ENCODE measurements at places on chromosomes 13 and 19. TPM values are rescaled to one million over a fixed set of nuclear protein-coding genes. Genes with fewer than 3 reads are reported as not detected.

GRCh38 chr19:10655457-10656312, 1.5 kb downstream of the ILF3 start:
- peak; percentile 46 for DNase-seq

- DNase-seq, result no peak
Measured at GRCh38 chr13:35881360-35881759, 249.8 kb downstream of the DCLK1 start.

DNA sequence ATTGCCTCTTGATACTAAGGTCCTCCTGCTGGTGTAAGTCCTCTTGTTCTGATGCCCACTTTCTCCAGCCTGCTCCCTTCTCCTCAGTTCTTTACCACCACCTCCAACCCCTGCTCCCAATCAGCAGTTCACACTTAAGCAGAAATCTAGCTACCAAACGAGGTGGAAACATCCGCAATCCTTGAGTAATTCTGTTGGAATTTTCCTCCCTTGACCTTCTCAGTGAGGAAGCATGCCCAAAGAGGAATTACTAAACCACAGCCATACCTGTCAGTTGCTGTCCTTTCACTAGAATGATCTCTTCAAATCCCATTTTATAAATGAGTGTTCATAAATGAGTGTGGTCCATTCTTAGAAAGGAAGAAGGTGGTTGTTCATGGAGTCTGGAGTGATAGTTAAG, 289.9 kb downstream of the DACH1 start:
- DNase-seq, result no peak

GRCh38 chr19:51097166-51097738, 11.0 kb downstream of the CTU1 start:
- DNase-seq, result peak; percentile 27

- DNase-seq, result no peak
Measured at GRCh38 chr19:48174445-48175030, 4.1 kb downstream of the ZSWIM9 start.

- DNase-seq, result no peak
Measured at GRCh38 chr13:110784704-110785103, 71.2 kb downstream of the ING1 start.

GRCh38 chr13:23421596-23421995, 11.9 kb downstream of the SACS start:
- DNase-seq, result no peak

ELSPBP1 gene
- total RNA-seq, result not detected

DNA sequence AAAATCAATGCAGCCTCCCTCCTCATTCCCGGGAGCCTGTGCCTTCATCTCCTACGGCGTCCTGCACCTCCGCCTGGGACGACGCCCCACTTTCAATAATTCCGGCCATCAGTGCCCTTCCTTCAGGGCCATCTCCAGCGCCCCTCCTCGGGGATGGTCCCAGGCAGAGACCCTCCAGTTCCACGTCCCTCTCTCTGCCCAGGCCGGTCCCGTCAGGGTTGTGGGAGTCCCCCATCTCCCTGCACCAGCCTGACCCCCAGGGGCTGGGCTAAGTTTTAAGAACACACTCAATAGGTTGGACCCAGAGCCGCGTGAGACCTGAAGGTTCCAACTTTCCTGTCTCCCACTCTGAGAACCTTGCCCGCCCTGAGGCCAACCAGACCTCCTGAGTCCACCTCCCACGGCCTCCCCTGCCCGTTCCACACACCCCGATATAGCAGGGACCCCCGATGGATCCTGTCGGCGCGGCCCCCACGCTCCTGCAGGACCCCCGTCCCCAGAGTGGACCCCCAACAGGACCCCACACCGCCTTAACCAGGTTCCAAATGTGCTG, 646 bp downstream of the TMEM161A start:
- no peak for DNase-seq

- no peak for DNase-seq
Measured at GRCh38 chr13:88937384-88937783, 1266.2 kb downstream of the SLITRK5 start.

- peak; percentile 76 for DNase-seq
Measured at GRCh38 chr13:97030705-97031452, 36.6 kb upstream of the OXGR1 start.

ZNF793 gene
- 3.8 TPM for total RNA-seq

GRCh38 chr19:55369653-55370304, 484 bp downstream of the IL11 start:
- no peak for DNase-seq

DNA sequence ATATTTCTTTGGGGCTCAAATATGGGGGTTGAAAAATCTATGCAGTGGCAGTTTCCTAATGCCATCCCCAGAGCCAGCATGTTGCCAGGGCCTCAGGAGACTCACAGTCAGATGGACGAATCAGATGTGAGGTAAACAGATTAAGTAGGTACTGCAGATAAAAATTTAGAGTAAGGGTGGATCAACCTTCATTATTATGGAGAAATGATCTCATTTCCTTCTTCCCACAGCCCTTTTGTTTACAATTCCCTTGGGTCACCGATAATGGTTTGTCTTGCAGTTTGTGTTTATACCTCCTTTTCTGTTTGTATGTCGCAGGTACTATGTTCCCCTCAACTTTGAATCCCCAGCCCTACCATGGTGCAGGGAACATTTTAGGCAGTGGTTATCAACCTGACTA, 20.0 kb downstream of the DIAPH3 start:
- DNase-seq, result peak; percentile 34

DNA sequence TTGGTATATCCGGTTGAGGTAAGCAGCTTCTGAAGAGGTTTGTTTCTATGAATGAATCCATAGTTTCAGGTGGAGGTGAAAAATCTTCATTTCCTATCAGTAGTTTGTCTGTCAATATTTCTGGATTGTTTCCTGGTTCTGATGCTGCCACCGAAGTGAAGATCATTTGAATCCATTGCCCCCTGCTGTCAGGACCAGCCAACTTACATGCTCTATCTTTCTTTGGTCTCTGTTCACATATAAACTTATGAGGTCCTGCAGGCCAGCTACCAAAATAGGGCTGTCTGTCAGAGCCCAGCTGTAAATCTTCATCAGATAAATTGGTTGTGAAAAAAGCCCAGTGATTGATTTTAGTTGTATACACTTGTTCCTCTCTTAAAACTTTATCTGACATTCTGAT, 15.2 kb upstream of the N4BP2L1 start:
- peak; percentile 43 for DNase-seq

CLEC17A gene
- not detected for total RNA-seq

- DNase-seq, result no peak
Measured at GRCh38 chr13:111623743-111624505, 303.5 kb downstream of the TEX29 start.

- no peak for DNase-seq
Measured at GRCh38 chr19:43820884-43821215, 6.3 kb upstream of the ZNF283 start.

- DNase-seq, result peak; percentile 43
Measured at GRCh38 chr13:32323912-32324311, 8.6 kb downstream of the BRCA2 start.

DNA sequence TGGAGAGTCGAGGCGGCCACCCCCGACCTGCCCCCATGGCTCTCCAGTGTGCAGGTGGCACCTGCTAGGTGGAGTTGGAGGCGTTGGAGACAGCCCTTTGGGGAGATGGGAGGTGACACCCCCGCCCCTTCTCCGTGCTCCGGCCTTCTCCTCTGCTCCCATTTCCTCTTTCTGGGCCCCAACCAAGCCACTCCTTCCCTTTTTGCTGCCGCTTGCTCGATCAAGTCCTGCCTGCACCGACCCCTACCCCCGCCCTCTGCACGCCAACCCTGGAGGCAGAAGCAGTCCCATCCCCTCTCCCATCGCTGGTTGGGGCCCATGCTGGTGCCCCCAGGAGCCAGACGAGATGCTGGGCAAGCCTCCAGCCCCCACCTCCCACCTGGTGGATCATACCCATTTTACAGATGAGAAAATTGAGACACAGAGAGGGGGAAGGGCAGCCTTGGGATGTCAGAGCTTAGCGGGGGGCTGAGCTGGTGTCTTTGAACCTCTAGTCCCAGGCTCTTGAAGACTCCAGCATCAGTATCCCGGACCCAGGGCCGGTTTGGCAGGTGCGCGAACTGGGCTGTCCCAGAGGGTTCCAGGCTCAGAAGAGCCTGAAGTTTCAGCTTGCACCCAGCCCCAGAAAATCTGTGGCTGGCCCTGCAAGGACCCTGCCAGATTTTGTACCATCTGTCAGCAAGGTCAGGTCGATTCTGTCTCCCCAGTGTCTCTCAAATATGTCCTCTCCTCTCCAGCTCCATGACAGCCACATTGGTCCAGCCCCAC, 10.3 kb downstream of the GNA15 start:
- DNase-seq, result no peak

IQCN gene
- 3.0 TPM for total RNA-seq

NKPD1 gene
- not detected for total RNA-seq

LRP3 gene
- 19.4 TPM for total RNA-seq

HCST gene
- not detected for total RNA-seq

DNA sequence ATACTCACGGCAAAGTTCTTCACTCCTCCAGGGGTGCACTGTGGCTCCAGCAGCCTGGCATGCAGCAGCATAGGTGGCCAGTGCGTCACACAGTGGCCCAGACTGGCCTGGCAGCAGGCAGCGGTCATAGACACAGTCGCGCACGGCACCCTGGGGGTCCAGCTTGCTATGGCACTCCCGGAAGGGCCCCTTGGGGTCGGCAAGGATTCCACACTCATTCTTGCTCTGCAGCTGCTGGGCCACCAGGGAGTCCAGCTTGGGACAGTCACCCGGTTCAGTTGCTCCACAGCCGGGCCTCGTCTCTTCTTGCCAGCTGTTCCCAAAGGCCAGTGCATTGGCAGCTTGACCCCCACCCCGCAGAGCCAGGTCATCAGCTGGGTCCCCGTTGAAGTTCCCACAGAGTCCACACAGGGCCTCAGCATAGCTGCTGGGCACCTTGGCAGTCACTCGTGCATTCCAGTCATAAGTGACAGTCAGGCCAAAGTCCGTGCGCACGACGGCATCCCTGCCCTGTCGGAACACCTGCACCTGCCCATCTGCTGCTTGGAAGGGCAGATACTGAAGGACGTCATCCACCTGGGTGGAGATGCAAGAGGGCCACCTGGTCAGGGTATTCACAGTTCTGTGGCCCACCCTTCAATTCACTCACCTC, 20.6 kb downstream of the FCGBP start:
- DNase-seq, result no peak

GRCh38 chr13:43880926-43881325, 1.2 kb downstream of the LACC1 start:
- no peak for DNase-seq

DNA sequence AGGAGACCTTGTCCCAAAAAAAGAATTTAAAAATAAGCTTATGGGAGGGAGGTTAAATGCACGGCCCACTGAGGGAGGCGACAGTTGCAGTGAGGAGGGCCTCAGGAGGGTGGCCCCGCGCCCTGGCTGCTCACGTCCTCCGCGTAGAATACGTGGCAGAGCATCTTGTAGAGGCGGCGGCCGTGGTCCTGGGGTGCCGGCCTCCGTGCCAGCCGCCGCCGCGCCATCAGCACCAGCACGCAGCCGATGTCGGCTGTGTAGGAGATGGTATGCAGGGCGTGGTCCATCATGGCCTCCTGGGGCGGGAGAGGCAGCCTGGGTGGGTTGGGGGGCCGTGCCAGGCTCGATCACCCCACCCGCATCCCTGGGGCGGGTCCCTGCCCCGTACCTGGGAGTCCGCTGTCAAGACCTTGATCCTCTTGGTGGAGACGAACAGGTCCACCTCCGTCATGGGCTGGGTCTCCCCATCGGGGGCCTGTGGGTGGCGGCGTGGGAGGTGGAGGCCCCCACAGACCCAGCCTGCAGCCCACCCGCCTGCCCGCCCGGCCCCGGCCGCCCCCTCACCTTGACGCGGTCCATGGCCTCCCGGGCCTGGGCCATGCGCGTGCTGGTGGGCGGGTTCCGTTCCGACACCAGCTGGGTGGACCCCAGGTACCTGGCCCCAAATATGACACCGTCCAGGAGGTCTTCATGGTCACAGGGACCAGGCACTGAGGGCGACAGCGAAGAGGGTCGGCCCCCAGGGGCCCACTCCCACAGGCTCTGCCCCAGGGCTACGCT, 7.7 kb downstream of the APBA3 start:
- DNase-seq, result no peak

MKNK2 gene
- total RNA-seq, result 86.1 TPM

- DNase-seq, result no peak
Measured at GRCh38 chr13:25778808-25779305, 273.0 kb downstream of the SHISA2 start.

DNA sequence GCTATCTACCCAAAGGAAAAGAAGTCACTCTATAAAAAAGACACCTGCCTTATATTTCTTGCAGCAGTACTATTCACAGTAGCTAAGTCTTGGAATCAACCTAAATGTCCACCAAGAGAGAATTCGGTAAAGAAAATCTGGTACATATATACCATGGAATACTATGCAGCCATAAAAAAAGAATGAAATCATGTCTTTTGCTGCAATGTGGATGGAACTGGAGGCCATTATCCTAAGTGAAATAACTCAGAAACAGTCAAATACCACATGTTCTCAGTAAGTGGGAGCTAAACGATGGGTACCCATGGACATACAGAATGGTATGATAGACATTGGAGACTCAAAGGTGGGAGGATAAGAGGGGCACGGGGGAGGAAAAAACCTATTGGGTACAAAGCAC, 82.5 kb upstream of the KCTD15 start:
- DNase-seq, result no peak

DNA sequence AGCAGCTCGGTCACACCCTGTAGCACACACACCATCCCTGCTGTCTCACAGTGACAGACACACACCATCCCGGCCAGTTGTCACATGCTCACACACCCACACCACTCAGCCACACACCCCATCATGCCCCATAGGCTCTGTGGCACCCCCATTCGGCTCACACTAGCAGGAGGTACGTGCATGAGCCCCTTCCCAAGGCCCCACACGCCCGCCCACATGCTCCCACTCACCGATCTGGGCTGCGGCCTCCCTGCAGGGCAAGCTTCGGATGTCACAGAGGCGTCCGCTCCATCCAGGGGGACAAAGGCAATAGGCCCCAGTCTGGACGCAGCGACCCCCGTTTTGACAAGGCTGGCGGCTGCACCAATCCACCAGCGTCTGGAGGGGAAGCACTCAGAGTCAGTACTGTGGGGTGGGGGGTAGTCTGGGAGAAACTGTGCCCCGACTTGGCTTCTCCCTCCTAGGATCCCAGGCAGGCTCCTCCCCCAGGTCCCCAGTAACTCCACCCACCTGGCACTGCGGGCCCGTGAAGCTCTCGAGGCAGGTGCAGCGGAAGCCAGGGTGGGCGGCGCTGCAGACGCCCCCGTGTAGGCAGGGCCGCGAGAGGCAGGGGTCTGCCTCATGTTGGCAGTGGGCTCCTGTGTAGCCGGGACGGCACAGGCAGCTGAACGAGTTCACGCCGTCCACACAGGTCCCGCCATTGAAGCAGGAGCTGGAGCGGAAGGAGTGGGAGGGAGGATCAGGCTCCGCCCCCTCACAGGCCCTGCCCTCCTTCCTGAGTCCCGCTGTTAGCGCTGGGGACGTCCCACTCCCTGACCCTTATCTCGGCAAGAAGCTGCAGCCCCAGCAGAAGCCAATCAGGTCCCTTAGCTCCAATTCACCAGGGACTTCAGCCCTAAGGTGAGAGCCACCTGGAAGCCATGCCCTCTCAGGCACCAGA, 20.1 kb downstream of the NOTCH3 start:
- DNase-seq, result no peak

CGB5 gene
- total RNA-seq, result not detected
